Stimulated activated CD8-positive, alpha-beta memory T cell treated with anti-CD3 and anti-CD28 coated beads, Interleukin-7, amount 100 ng/mL, for 48 hours (primary cell): ENCODE measurements at places on chromosomes 11 and 22.

GRCh38 chr11:117356126-117356890 is 28.7 kb downstream of the CEP164 start:
- DNase-seq = no peak

DNA sequence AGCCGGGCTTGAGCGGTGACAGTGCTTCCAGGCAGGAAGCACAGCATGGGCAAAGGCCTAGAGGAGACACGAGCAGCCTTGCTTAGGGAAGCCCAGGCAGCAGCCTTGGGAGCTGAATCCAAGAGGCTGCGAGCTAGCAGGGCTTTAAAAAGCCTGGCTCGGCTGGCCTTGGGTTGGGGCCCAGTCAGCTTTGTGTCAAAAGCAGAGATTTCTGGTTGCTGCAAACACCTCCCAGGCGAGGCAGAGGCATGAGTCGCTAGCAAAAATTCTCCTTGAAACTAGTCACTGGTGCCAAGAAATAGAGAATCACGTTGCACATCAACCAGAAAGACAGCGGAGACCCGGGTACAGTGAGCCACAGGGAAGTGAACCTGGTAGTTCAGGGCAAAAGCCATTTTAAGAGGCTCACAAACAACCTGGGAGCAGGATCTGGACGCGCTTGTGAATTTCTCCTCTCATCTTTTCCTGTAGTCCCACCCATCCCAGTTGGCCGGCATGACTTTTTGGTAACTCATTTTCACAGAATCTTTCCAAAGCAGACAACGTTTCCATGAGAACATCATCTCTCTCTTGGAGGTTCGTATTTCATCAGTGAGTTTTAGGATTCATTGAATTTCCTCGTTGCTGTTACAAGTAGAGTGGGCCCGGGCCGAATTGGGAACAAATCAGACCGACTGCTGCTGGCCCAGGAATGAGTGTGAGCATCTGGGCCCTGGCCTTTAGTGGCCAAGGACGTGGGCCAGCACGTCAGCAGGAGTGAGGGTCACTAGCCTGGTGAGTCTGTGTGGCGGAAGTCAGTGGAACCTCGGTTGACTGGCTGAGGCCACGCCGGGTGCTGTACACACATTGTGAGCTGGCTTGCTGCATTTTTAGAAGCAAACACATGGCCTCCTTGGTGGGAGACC is 16.4 kb upstream of the FGF4 start:
- no peak for DNase-seq

DNA sequence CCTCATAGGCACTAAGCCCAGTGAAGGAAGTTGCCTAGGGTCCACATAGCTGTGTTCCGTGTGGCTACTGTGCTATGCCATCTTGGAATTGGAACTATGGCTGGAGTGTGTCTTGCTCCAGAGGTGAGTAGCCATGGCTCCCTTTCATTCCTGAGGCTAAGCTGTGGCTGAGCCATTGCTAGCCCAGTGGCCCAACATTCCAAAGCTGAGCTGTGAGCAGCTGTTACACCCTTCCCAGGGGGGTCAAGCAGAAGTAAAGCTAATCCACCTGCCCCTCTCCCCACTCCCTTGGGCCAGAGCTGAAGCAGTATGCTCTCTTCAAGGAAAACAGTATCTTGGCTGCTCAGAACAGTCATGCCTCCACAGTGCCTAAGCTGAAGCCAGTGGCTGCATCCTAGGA is 51.1 kb downstream of the USP35 start:
- DNase-seq = no peak

DNA sequence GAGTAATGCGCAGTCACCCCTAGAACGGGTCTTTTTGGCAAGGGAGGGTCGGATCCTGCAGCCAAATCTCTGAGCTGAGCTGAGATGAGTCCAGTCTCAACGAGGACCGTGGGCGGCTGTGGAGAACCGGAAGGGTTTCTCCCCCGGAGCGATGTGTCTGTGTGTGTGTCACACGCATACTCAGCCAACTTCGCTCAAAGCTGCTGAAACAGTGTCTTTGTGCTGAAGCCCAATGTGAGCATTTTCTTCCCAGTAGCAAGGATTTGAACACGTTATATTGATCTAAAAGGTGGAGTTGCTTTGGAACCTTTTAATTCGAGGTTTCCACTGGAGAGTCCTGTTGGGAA is 1.4 kb upstream of the CELSR1 start:
- DNase-seq = no peak

- DNase-seq = no peak
Measured at GRCh38 chr11:69500285-69501120, 19.0 kb downstream of the LINC01488 start.

GRCh38 chr11:47948137-47948536 is 32.2 kb upstream of the PTPRJ start:
- no peak for DNase-seq

GRCh38 chr11:111586388-111586831 is 15.8 kb upstream of the SIK2 start:
- no peak for DNase-seq

DNA sequence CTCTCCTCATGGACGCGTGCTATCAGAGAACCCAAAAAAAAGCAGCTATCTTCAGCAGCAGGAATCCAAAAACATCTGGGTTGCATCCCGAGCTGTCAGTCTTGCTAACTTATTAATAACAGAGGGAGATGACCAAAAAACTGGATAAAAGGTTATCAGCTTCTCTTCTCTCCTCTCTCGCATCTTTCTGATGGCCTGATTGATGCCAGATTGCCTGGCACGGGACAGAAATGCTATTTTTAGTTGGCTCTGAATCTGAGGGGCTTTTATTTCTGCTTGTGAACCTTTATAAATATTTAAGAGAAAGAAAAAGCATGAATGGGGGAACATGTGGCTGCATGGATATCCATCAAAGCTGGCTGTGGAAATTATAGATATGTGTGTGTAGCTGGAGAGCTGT is 230.3 kb downstream of the ETS1 start:
- DNase-seq = no peak

DNA sequence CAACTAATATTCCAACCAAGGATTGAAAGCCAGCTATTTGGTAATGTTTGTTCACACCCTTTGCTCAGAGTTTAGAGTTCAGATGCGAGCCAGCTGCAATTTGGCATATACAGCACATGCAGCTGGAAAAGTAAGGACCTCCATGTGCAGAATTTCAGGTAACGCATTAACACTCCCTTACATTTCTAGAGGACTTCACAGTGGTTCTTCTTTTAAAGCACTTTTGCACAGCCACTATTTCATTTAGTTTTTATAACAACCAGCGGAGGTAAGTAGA is 3.4 kb downstream of the POU2AF3 start:
- DNase-seq = no peak

- no peak for DNase-seq
Measured at GRCh38 chr11:24556693-24557092, 59.8 kb downstream of the LUZP2 start.

DNA sequence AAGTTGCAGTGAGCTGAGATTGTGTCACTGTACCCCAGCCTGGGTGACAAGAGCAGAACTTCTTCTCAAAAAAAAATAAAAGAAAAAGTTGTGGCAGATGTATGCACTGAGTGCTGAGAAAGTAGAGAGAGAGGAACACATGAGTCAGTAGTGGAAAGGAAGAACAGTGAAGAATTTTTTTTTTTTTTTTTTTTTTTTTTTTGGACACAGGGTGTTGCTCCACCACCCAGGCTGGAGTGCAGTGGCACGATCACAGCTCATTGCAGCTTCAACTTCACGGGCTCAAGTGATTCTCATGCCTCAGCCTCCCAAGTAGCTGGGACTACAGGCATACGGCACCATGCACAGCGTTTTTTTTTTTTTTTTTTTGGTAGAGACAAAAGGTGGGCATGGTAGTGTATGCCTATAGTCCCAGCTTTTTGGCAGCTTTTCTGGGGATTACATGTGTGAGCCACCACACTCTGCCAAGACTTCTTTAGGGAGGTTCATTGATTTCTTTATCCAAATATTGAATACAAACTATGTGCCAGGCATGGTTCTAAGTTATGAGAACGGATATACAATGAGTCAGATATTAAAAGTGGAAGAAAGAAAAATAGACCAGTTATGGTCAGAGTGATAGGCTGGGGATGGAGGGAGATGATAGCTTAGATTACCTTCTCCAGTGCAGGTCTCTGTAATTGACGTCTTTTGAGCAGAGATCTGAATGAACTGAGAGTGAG is 62.0 kb downstream of the YAP1 start:
- no peak for DNase-seq

- no peak for DNase-seq
Measured at GRCh38 chr11:126969865-126970479, 30.6 kb downstream of the KIRREL3 start.

DNA sequence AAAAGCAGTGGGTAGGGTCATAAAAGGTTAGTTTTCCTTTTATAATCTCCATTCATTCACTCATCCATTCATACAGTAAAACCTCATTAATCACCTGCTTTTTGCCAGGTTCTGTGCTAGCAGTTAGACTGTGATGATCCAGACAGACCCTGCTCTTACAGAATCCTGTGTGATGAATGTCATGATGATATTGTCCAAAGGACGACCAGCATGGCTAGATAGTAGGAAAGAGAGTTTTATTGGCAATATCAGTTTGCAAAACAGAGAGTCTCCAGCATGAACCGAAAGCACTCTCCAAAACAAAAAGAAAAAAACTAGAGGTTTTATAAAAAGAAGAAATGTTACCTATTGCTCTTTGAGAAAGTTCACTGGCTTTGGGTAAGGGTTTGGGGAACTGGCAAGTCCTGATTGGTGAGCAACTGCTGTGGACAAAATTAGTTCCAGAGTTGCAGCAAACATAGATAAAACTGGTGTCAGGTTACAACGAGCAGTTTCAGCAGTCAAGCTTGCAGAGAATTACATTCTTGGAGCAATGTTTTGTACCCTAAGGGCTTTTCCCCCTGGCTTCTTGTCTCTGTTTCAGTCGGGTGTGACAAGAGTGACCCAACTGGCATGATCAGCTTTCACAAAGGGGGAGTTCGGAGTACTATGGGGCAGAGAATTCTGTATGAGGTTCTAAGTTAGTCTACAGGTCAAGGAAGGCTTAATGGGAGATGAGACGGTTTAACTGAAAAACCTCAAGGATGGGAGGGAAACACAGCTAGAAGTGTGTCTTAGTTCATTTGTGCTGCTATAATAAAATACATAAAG is 58.3 kb downstream of the HSD17B12 start:
- no peak for DNase-seq

DNA sequence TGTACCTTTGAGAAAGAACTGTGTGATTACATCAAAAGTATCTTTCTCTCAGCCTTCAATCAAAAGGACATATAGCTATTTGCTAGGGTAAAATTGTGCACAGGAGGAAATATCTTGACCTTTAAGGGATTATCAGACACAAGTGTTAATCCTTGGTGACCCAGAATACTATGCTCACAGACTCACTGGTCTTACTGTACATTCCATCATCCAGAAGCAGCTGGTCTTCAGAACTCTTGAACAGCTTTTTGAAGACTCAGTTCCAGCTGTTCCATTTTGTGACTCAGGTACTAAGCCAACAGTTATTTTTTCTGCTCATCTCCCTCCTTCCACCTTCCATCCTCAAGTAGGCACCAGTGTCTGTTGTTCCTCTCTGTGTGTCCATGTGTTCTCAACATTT is 19.8 kb downstream of the ZBED5 start:
- DNase-seq = no peak

- DNase-seq = no peak
Measured at GRCh38 chr11:11499300-11499699, 122.5 kb downstream of the GALNT18 start.

DNA sequence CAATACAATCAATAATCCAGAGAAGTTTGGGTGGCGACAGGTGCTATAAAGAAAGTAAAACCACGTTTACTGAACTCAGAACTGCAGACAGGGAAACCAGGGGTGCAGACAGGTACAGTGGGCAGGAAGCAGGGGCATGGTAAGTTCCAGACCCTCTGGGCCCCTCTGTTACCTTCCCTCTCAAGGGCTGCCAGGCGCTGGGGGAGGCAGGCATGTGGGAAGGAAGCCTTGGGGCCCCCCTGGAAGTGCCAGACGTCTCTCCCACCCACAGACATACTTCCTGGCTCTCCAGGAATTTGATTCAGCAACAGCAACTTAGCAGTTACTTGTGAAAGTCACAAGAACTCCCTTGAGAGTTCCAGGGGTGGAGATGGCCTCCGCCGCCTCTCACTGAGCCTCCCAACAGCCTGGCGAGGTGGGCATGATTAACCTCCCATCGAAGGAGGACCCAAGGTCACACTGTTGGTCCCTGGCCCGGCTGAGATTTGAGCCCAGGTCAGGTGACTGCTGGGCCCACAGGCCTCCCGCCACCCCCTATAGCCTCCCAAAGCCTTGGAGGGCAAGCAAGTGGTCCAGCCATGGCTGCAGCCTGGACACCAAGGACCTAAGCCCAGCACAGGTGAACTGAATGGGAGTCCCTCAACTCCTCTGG is 14.1 kb upstream of the TSKU start:
- no peak for DNase-seq

GRCh38 chr11:76455331-76455730 is 10.5 kb downstream of the EMSY start:
- no peak for DNase-seq

DNA sequence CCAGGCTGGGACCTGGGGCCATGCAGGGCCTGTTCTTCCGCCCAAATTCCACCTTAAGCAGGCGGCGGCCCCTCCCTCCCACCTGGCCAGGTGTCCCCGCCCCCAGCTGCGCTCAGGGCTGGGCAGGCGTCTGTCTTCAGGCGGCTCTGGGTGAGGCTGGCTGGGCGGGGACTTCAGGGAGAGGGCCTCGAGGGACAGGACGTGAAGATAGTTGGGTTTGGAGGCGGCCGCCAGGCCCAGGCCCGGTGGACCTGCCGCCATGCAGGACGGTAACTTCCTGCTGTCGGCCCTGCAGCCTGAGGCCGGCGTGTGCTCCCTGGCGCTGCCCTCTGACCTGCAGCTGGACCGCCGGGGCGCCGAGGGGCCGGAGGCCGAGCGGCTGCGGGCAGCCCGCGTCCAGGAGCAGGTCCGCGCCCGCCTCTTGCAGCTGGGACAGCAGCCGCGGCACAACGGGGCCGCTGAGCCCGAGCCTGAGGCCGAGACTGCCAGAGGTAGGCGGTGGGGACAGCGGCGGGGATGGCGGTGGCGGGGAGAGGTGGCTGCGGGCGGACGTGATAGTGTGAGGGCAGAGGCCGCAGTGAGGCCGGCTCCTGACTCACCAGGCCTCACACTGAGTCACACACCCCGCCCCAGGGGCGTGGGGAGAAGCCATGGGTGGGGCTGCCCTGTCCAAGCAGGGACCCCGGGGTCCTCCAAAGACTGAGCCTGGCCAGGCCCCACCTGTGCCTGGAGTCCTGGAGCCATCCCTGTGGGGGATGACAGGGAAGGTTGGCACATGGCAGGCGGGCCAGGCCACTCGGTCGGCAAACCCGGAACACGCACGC is at the start of gene PKP3:
PKP3 (plus strand) TSS at position 176 of the 824 bp plus-strand sequence; CDS start at position 260, 84 bp downstream.
- no peak for DNase-seq

DNA sequence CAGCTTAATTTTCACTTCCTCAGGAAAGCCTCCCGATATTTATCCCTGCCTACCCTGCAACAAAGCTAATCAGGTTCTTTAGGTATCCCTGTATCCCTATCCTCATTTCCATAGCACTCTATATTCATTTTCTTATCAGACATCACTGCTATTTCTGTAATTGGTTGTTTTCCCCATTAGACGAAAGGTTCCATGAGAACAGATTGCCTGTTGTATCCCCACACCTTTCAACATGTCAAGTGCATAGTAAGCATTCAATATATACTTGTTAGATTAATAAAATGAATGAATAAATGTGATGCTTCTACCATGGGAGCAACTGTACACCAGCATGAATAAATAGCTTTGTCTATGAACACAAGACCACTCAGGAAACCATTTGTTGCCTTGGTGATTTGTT is 499.8 kb downstream of the DLG2 start:
- no peak for DNase-seq
